ENCODE measurements at places on chromosomes 16 and 17. TPM values are rescaled to one million over a fixed set of nuclear protein-coding genes. Genes with fewer than 3 reads are reported as not detected.

GRCh38 chr17:82507631-82508175 is 11.8 kb upstream of the FOXK2 start:
- DNase-seq: no peak
- no peaks in the 10 kb centered on the region for H3K27me3 ChIP-seq
- H3K4me3 ChIP-seq: no peak overlapping the region
- H3K4me1 ChIP-seq: no peaks in the 10 kb centered on the region
- H3K36me3 ChIP-seq: no peaks in the 10 kb centered on the region
- H3K27ac ChIP-seq: no peak overlapping the region

DNA sequence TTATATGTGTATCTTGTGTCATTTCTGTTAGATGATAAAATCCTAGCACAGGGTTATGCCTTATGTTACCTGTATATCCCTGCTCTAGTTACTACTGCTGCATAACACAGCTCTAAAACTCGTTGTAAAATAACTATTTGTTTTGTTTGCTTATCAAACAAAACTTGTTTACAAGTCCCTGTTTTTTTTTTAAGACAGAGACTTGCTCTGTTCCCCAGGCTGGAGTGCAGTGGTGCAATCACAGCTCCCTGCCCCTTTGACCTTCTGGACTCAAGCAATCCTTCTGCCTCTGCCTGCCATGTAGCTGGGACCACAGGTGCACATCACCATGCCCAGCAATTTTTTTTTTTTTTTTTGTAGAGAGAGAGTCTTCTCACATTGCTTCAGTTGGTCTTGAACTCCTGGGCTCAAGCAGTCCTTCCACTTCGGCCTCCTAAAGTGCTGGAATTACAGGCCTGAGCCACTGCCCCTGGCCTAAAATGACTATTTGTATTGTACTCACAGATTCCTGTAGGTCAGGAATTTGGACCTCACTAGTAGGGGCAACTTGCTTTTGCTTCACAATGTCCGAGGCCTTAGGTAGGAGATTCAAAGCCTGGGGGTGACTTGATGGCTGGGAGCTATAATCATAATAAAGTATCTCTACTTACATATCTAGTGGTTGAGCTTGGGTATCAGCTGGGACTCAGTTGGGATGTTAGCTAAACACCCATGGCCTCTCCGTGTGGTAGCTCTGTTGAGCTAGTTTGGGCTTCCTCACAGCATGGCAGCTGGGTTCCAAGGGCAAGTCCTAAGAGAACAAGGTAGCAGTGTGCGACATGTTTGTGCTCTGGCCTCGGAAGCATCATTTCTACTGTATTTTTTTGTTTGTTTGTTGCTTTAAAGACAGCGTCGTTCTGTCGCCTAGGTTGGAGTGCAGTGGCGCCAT is 12.6 kb downstream of the DUSP14 start:
- H3K4me3 ChIP-seq: no peak overlapping the region
- no peaks in the 10 kb centered on the region for H3K36me3 ChIP-seq
- no peak overlapping the region for H3K27ac ChIP-seq
- peaks cover 3% of the 10 kb centered on the region for H3K27me3 ChIP-seq
- H3K4me1 ChIP-seq: peaks cover 19% of the 10 kb centered on the region

DNA sequence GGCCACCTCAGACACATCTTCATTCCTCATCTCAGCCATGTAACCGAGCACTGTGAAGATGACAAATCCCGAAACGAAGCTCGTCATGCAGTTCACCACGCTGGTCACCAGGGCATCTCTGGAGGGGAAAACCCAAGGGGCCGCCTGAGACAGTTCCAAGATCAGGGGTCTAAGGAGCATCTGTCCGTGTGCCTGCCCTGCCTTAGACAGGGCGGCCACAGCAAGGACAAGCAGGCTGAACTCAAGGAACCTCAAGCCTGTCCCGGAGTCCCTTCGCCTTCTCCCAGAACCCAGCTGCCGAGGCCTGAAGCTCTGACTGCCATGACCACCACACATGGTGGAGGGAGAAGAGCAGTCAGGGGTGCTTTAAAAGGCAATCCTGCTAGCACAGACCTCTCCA is 22.7 kb downstream of the SLC6A4 start:
- DNase-seq: no peak
- H3K4me1 ChIP-seq: no peaks in the 10 kb centered on the region
- no peak overlapping the region for H3K4me3 ChIP-seq
- H3K27me3 ChIP-seq: peaks cover 2% of the 10 kb centered on the region
- H3K36me3 ChIP-seq: no peaks in the 10 kb centered on the region

DNA sequence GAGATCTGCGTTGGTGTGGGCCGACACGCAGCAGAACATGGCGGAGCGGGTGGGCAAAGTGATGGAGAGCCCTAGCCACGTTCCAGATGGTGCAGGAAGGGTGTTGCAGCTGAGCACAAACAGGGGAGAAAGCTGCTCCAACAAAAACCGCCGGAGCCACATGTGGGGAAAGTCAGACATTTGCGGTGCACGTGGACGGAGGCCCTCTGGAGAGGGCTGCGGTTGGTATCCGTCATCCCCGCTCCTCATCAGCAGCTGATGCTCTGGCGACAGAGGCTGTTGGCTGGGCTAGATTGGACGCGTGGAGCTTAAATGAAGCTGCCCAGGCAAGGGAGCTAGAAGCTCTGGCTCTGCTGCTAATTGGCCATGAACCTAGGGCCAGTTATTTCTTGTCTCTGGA is 43.5 kb upstream of the ADCY9 start:
- DNase-seq: no peak
- no peak overlapping the region for H3K4me3 ChIP-seq

DNA sequence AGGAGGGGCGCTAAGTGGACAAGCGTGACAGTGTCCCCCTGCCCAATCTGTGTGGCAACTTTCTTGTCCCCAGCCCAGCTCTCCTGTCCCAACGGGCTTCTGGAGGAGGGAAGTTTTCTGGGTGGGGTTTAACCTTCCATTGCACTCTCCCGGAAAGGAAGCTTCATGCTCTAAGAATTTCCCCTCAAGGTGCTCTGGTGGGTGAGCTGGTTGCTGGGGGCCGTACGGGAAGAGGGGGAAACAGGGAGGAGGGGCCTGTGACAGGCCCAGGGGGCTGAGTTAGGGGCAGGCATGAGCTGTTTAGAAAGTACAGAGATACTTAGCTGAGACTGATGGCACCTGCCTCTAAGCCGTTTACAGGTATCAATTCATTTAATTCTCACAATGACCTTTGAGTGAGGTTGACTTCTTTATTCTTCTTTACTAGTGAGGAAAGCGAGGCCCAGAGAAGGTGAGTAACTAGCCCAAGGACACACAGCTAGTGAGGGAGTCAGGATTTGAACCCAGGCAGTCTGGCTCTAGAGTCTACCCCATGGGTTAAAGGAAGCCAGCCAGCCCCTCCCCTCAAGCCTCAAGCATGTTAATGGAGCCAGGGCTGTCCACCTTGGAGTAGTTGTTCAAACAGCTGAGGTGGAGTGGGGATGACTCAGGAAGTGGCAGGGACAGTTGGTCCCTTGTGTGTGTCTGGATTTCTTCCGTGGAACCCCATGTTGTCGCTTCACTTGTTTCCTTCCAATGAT is 18.9 kb downstream of the ADGRG1 start:
- DNase-seq: no peak
- H3K36me3 ChIP-seq: no peaks in the 10 kb centered on the region
- H3K4me1 ChIP-seq: peaks cover 14% of the 10 kb centered on the region
- no peak overlapping the region for H3K4me3 ChIP-seq
- H3K27ac ChIP-seq: no peak overlapping the region
- H3K27me3 ChIP-seq: peaks cover 10% of the 10 kb centered on the region

- no peak overlapping the region for H3K27ac ChIP-seq
- peak; percentile 14 for DNase-seq
- no peaks in the 10 kb centered on the region for H3K36me3 ChIP-seq
- H3K4me1 ChIP-seq: peaks cover 42% of the 10 kb centered on the region
Observed at GRCh38 chr17:40318830-40319391, 9.9 kb downstream of the RARA start.

- peaks cover 5% of the 10 kb centered on the region for H3K4me1 ChIP-seq
- H3K27me3 ChIP-seq: peaks cover 7% of the 10 kb centered on the region
- H3K36me3 ChIP-seq: peaks cover 10% of the 10 kb centered on the region
- H3K4me3 ChIP-seq: no peak overlapping the region
Observed at GRCh38 chr17:78995022-78995760, 14.4 kb downstream of the CANT1 start.

DNA sequence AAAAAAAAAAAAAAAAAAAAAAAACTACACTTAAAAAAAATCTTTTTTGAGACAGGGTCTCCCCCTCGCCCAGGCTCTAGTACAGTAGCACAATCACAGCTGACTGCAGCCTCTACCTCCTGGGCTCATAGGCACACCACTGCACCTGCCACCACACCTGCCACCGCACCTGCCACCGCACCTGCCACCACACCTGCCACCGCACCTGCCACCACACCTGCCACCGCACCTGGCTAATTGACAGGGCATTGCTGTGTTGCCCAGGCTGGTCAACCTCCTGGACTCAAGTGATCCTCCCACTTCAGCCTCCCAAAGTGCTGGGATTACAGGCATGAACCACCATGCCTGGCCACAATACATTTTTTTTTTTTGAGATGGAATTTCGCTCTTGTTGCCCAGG is 17.6 kb upstream of the WDR45B start:
- H3K27ac ChIP-seq: no peak overlapping the region
- H3K4me3 ChIP-seq: no peak overlapping the region

- no peaks in the 10 kb centered on the region for H3K36me3 ChIP-seq
- DNase-seq: no peak
- H3K27ac ChIP-seq: peak overlapping the region; percentile 12
- H3K4me1 ChIP-seq: peaks cover 2% of the 10 kb centered on the region
Observed at GRCh38 chr17:49836111-49837030, 11.5 kb downstream of the TAC4 start.

GRCh38 chr16:10741844-10742243 is 1.8 kb upstream of the NUBP1 start:
- H3K27ac ChIP-seq: no peak overlapping the region
- DNase-seq: peak; percentile 15
- no peaks in the 10 kb centered on the region for H3K36me3 ChIP-seq
- peaks cover 8% of the 10 kb centered on the region for H3K27me3 ChIP-seq
- H3K4me1 ChIP-seq: peaks cover 13% of the 10 kb centered on the region

- no peak for DNase-seq
- H3K27me3 ChIP-seq: peaks cover 18% of the 10 kb centered on the region
- no peaks in the 10 kb centered on the region for H3K36me3 ChIP-seq
- no peak overlapping the region for H3K27ac ChIP-seq
- H3K4me3 ChIP-seq: no peak overlapping the region
Observed at GRCh38 chr16:81553080-81553813, 108.6 kb downstream of the CMIP start.

DNA sequence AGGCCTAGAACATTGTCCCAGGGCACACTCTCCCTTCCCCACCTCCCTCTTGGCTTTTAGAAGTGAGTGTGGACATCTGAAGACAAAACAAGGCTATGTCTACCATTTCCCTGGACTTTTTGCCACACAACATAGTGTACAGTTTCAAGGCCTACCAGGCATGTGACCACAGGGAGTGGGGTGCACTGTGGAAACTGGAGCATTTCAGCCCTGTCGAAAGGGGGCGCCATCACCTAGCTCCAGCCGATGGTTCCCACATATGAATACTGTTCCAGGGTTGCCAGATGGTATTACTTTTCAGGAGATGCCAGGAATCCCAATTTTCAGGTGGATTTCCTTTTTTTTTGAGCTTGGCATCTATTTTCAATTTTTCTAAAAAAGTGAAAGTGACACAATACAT is 140.7 kb downstream of the KATNIP start:
- no peak for DNase-seq
- H3K4me3 ChIP-seq: no peak overlapping the region
- no peaks in the 10 kb centered on the region for H3K36me3 ChIP-seq
- peaks cover 1% of the 10 kb centered on the region for H3K27me3 ChIP-seq
- H3K4me1 ChIP-seq: peaks cover 9% of the 10 kb centered on the region

- H3K27ac ChIP-seq: no peak overlapping the region
- H3K4me3 ChIP-seq: no peak overlapping the region
- H3K36me3 ChIP-seq: no peaks in the 10 kb centered on the region
- H3K27me3 ChIP-seq: no peaks in the 10 kb centered on the region
Observed at GRCh38 chr16:14334366-14335080, 263.4 kb downstream of the MRTFB start.

- no peak overlapping the region for H3K4me3 ChIP-seq
- peaks cover 4% of the 10 kb centered on the region for H3K4me1 ChIP-seq
- H3K27me3 ChIP-seq: no peaks in the 10 kb centered on the region
Observed at GRCh38 chr17:72176951-72177660, 56.3 kb downstream of the SOX9 start.

The MMP25 gene
- not detected for total RNA-seq

The MT1H gene
- not detected for total RNA-seq

The FOXL1 gene
- total RNA-seq: not detected

The PARD6A gene
- 18.7 TPM for total RNA-seq

The C1QTNF8 gene
- total RNA-seq: not detected

The CACNA1G gene
- 2.2 TPM for total RNA-seq

The DNAH17 gene
- total RNA-seq: 1.3 TPM

The CCL8 gene
- not detected for total RNA-seq

The XYLT1 gene
- 18.4 TPM for total RNA-seq

The WFIKKN1 gene
- total RNA-seq: 61.9 TPM
